Activated gamma-delta T cell (primary cell): ENCODE measurements at places on chromosomes 6 and 20.

- DNase-seq: no peak
Observed at GRCh38 chr20:36883977-36884535, 8.1 kb downstream of the TLDC2 start.

GRCh38 chr6:83176246-83176645 is 16.8 kb downstream of the PGM3 start:
- DNase-seq: no peak

DNA sequence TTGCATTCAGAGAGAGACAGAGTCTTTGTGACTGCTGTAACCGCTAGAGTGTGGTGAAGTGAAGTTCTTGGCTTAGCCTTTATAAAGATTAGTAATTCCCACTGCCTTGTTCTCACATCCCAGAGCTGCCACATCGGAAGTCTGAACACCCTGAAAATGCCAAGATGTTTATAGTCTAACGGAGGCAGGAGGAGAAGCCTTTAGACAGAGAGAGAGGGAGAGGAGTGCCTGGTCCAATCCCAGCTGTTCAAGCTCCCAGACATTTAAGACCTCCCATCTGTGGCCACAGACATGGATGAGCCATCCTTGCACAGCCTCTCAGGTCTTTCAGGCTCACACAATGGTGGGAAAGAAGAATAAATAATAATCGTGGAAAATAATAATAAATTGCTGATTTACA is 1422.8 kb upstream of the EYS start:
- DNase-seq: no peak

DNA sequence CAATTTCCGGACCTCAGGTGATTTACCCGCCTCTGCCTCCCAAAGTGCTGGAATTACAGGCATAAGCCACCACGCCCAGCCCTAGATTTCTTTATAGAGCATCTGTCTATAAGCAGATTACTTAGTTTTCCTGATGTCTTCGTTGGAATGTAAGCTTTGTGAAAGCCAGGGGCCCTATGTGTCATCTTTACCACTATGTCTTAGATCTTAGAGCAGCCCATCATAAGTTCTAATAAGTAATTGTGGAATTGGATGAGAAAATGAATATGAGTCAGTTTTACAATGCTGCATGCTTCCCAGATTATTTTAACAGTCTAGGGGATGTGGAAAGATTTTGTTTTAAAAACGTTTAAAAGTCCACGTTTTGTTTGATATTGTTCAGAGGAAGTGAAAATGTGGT is 9.1 kb upstream of the ZBTB2 start:
- no peak for DNase-seq

DNA sequence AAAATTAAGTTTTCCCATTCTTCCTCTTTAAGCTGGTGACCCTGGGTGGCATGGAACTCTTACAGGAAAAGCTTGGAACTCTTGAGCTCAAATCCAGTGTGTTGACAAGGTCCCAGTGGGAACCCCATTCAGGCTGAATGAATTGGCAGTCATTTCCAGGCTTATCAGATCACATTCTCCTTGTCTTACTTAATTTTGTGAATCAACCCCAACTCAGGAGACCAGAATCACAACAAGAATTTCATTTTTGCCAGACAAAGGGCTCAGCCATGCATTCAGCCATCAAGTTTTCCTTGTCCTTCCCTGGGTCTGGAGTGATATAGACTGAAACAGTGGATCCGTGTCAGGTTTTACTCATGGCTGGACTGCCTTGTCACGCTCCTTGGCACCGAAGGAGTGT is 92.1 kb upstream of the EEF1E1 start:
- no peak for DNase-seq

- DNase-seq: peak; percentile 12
Observed at GRCh38 chr6:27693766-27694546, 218.2 kb downstream of the OR2B2 start.

DNA sequence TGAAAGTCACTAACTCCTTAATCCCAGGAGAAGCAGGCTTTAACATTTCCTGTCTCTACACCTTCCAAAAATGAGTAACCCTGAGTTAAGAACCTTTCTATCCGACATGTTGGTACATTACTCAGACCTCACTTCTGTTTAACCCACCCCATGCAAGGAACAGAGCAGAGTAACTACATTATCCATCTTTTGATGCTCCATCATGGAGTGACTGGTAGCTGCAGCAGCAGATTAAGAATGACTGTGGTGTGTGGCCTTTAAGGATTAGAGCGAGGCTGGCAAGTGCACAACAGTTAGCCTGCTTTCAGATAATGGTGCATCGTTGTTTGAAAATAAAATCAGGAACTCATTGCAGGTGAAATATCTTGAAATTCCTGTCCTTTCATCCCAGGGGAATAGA is 2.0 kb downstream of the TRAF3IP2 start:
- no peak for DNase-seq

- DNase-seq: no peak
Observed at GRCh38 chr6:36177166-36177565, 19.4 kb upstream of the BRPF3 start.

DNA sequence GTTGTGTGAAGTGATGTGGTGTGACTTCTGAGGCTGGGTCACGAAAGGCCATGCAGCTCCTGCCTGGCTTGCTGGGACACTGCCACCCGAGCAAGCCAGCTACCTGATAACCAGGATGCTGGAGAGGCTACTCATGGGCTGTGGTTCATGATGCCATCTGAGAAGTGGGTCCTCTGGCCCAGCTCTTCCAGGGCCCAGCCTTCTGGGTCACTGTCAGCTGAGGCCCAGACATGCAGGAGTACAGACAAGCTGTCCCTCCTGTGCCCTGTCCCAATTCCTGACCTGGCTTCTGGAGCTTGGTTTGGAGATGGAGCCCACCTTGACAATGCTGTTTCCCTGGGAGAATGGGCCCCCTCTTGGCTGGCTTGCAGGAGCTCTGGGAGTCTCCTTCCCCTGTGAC is 87.0 kb downstream of the DHX35 start:
- DNase-seq: no peak

DNA sequence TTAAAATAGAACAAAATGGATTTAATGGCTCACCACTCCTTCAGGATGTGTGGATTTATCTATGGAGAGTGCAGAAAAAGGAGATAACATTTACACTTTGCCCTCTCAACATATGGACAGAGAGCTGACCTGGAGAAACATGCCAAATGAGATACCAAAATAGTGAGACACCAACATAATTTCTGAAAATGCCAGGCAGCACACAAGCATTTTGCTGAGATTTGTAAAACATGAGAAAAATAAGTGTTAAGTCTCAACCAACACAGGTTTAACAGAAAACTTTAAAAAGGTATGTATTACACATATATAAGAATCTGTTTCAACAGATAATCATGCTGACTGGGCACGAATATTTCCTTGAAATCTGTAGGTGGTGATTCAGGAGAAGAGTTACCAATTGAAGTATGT is 145.2 kb downstream of the REV3L start:
- DNase-seq: no peak

DNA sequence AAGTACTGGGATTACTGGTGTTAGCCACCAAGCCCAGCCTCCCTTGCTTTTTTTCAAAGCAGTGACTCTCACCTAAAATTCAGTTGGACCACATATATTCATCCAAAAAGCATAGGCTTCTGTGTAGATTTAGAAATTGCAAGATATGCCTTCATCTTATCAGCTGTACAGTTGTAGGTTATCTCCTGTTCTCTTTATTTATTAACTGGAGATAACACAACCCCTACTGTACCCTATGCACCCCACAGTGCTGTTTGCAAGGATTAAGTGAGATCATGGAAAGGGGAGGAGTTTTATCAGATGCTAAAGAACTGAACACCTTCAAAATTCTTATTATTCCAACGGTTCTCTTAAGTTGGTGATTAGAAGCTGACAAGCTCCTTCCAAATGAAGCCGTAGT is 164.4 kb upstream of the JARID2 start:
- DNase-seq: no peak

GRCh38 chr6:168030908-168031307 is 33.4 kb downstream of the KIF25 start:
- no peak for DNase-seq

DNA sequence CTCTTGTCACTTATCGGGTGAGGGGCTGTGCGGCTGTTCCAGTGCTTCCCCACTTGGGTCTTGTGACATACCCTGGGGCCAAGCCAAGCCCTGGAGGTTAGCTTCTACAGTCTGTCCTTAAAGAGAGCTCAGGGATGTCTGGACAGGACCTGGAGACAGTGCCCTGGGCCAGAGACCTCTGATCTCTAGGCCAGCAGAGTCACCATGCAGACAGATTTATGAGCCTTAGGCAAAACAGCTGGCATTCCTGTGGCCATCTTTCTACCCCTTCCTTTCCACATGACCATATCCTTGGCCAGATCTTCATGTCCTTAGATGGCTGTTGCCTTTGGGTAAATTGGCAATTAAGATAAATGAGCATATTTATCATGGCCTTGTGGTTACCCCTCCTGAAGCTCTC is 678.6 kb downstream of the MAFB start:
- no peak for DNase-seq

GRCh38 chr20:7146552-7147219 is 379.2 kb downstream of the BMP2 start:
- DNase-seq: no peak

GRCh38 chr6:7588506-7588905 is 1.5 kb upstream of the SNRNP48 start:
- DNase-seq: no peak

DNA sequence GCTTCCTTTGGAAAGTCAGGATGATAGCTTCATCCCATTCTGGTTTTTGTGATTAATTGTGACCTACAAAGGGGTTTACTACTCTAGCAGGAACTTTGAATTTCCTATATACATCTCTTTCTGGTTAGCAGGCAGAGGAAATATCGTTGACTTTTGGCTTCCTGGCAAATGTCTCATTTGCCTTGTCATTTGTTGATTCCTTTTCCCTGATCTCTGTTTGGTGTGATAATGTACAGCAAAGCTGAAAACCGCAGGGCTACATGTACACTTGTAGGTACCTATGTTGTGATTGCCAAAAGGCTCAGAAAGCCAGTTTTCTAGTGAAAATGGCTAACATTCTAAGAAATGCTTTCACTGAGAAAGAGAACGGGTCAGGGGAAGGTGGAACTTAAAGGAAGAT is 44.3 kb downstream of the TOP1 start:
- no peak for DNase-seq

DNA sequence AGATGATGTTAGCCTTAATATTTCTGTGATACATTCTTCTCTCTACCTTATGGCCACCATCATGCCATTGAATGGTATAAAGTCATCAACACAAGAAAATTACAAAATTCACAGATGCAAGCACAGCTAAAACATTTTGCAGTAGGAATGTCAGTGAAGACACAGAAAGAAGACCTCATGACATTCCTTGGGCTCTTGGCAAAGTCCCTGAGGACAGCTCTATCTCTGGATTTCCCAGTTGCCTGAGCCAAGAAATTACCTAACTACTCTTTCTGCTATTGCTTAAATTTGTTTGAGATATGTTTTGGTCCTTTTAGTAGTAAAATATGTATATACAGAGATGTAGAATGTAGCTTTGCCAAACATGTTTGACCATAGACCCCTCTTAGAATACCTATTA is 201.0 kb upstream of the STXBP5 start:
- DNase-seq: no peak

- no peak for DNase-seq
Observed at GRCh38 chr6:87699576-87699975, 2.5 kb downstream of the AKIRIN2 start.

- DNase-seq: no peak
Observed at GRCh38 chr6:46118157-46118556, 11.6 kb upstream of the ENPP4 start.
